Type B pancreatic cell (in vitro differentiated cells): ENCODE measurements at places on chromosomes 12 and 14.

GRCh38 chr14:69979882-69980281 lies 100.7 kb downstream of the SMOC1 start:
- DNase-seq = no peak

DNA sequence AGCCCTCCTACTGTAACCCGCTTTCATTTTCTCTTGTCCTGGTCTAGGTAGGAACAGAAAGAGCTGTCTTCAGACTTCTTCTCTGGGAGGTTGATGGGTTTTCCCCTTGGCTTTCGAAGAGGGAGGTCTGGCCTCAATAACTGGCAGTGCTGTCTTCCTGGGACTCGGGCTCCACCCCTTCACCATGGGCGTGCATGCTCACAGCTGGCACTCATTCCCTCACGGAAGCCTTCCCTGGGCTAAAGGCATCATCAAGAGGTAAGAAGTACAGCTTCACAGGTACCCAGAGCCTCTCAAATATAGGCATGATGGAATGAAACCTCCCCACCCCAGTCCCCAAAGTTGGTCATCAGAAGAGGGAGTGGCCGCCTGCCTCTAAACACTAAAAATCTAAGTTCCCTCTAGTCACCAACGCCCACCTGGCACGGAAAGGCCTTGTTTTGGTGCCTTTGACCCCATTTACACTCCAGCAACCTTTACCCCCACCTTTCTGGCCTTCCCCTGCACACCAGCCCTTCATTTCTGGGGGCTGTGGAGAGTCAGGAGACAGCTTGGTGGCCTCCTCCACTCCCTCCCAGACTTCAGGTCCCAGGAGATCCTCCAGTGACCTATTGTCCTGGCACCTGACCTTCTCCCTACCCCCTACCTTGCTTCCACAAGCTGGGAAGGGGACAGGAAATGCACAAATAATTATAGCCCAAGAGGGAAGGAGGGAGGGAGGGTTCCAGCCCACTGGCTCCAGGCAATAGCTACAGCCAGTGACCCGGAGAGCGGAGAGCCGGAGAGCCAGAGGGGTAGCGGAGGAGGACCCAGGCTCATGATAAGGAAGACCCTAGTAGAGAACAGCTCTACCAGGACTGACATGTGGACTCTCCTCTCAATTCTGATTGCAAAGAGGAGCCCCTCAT lies 2.8 kb downstream of the RAPGEF3 start:
- DNase-seq = no peak

GRCh38 chr12:115968211-115968610 lies 309.3 kb downstream of the MED13L start:
- DNase-seq = no peak

- DNase-seq = no peak
Observed at GRCh38 chr12:33555128-33555527, 115.5 kb upstream of the SYT10 start.

GRCh38 chr14:49250109-49250508 lies 336.1 kb downstream of the RPS29 start:
- no peak for DNase-seq

GRCh38 chr12:97767347-97767746 lies 304.7 kb downstream of the RMST start:
- DNase-seq = no peak

GRCh38 chr12:89706986-89707702 lies 1.5 kb downstream of the ATP2B1 start:
- DNase-seq = no peak

DNA sequence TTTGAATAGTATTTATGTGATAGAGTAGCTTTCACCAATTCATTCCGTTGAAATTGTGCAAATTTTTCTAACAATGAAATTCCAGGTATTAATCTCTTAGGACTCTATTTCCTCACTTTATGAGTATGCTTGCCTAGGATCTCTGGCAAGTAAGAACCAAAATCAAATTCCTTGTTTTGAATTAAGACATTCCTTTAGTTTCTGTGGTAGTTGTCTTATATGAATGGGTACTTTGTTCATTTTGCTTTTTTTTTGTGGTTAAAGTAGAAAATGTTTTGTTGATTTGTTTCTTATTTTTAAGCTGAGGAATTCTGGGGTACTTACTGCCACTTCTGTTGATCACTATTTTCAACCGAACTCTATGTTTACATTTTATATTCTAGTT lies 59.8 kb downstream of the KITLG start:
- no peak for DNase-seq

GRCh38 chr14:99182548-99183250 lies 89.3 kb downstream of the BCL11B start:
- no peak for DNase-seq

DNA sequence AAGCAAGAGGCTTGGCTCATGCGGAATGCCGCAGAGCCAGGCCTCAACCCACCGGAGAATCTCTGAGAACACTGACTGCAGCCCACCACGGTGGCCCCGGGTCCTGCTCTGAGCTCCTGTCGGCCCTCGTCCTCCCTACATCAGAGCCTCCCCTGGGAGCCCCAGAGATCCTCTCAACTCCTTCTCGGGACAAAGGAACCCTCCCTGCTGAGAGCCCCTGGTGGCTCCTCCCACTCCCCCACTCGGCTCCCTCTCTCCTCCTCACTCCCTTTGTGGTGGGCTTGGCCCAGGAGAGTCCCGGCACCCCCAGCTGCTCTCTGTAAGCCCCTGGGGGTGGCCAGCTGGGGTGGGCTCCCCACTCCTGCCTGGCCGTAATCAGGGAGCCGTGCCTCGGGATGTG lies 11.1 kb upstream of the INF2 start:
- DNase-seq = no peak

GRCh38 chr12:132608231-132609171 lies 1.9 kb downstream of the LRCOL1 start:
- no peak for DNase-seq

GRCh38 chr12:52792185-52793029 lies 3.5 kb downstream of the KRT3 start:
- DNase-seq = no peak

DNA sequence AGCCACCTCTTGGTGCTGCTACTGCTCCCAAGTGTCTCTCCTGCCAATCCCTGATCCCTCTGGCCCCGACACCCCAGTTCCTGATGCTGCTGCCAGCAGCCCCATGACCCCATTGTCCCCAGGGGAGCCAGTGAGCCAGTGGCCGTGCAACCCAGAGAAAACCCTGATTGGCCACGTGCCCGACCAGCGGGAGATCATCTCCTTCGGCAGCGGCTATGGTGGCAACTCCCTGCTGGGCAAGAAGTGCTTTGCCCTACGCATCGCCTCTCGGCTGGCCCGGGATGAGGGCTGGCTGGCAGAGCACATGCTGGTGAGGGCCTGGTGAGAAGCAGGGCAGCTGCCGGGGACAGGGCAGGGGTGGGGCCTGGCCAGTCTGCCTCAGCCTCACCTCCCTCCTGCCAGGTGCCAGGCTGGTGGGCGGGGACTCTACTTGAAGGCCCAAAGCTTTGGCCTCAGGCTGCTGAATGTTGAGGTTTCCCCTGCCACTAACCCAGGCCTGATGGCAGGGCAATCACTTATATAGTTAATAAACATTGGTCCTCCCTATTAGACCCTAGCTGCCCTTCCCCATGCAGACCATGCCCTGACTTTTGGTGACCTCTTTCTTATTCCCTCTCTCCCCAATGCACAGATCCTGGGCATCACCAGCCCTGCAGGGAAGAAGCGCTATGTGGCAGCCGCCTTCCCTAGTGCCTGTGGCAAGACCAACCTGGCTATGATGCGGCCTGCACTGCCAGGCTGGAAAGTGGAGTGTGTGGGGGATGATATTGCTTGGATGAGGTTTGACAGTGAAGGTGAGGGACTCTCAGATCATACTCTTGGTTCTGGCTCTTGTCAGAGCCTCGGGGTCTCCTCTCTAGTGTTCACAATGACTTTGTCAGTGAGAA lies 5.1 kb downstream of the PCK2 start:
- DNase-seq = no peak

DNA sequence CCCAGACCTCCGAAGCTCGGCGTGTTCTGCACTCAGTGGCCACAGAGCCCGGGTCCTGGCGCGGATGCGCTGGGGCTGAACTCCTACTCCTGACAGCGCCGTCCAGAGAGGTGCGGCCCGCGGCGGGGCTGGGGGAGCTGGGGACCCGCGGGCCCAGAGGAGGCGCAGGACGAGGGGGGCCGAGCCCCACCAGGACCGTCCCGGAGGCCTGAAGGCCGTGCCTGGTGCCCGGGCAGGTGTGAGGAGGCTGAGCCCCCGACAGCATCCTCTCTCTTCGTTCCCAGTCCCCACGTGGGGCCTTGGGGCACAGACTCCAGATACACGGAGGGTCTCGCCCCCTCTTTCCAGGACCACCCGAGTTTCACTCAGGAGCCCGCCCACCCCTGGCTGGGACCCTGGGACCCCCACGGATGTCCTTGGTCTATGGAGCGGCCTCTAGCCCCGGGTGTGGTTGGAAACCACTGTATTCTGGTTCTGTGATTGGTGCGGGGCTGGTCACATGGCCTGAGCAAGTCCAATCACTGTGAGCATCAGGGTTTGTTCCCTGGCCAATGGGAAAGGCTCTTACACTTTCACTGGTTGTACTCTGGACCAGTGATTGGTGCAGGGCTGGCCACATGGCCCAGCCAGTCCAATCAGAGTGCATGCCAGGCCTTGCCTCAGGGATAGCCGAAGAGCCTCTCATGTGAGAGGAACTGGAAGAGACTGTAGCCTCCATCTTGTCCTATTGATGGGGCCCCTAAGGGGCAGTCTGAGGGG lies 217.6 kb upstream of the SFSWAP start:
- DNase-seq = no peak

DNA sequence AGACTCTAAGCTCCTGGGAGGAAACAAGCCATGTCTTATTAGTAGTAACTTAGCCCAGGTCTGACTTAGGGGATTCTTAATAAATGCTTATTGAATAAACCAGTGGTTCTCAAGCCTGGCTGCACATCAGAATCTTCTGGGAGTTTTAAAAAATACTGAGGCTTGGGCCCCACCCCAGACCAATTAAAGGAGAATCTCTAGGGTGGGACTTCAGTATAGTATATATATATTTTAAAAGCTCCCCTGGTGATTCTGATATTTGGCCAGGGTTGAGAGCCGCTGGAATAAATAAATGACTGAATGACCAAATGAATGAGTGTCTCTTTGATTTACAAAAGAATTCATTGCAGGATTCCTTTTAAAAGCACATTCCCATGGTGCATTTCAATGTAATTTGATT lies 151.5 kb upstream of the GSC start:
- no peak for DNase-seq

DNA sequence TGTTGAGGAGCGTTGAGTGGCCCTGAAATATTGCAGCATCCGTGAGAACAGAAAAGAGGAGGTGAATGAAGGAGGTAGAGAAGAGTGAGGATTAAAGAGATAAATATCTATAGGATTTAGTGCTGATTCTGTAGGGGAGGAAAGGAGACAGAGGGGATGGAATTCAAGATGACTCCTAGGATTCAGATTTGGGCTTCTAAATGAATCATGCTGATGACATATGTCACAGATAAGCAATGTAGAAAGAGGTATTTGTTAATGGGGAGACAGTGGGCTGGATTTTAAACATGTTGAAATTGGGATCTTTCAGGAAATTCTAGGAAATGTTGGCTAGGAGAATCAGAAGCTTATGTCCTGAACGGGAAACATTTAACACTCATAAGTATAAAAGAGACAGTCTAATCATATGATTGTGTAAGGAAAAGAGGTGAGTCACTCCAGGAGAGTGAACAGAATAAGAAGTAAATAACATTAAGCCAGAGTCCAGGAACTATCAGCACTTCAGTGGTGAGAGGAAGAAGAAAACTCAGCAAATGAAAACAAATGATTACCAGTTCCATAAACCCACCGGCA lies 58.1 kb upstream of the DIO2 start:
- DNase-seq = no peak

DNA sequence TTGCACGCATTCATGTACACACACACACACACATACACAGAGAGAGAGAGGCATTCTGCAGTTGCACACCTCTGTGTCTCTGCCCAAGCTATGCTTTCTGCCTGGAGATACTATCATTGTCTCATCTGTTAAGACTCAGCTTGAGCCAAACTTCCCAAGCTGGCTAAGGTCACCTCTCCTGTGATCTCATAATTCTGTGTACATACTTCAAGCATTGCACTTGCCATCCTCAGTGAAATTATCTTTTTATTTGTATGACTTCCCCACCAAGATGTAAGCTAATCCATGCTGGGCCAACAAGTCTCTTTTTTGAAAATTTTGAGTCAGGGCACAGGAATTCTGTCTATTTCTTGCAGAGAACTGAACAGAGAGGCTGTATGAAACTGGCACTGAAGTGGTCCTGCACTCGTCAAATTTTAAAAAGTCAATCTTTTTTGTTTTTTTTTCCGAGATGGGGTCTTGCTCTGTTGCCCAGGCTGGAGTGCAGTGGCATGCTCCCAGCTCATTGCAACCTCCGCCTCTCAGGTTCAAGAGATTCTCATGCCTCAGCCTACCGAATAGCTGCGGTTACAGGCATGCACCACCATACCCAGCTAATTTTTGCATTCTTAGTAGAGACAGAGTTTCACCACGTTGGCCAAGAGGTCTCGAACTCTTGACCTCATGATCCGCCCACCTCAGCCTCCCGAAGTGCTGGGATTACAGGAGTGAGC lies 44.3 kb downstream of the TMTC1 start:
- DNase-seq = no peak
